ENCODE measurements at places on chromosomes 11 and 22. TPM values are rescaled to one million over a fixed set of nuclear protein-coding genes. Genes with fewer than 3 reads are reported as not detected.

Gene KREMEN1
- total RNA-seq: 7.5 TPM

Gene MRGPRX3
- total RNA-seq: not detected

Gene C11orf91
- not detected for total RNA-seq

Gene SYT9
- total RNA-seq: not detected

Gene TYR
- total RNA-seq: not detected

Gene SAA1
- 322 TPM for total RNA-seq

Gene ANO5
- total RNA-seq: 9.0 TPM

DNA sequence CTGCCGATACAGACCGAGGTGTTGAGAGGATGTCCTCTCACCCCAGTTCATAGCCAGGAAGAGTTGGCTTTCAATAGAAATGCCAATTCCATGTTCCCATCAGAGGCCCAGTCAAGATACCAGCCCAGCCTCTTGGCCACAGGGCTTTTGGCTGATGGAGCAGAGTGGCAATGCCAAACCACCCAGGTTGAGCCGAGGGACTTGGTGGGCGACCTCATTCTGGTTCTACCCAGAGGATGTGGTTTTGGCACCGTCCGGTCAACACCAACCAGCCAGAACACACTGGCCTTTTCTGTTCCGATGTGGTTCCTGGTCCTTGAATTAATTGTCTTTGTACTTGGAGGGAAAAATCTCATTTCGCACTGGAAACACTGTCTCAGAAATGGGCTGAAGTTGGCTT lies 60.5 kb downstream of the COMMD9 start:
- DNase-seq: no peak

DNA sequence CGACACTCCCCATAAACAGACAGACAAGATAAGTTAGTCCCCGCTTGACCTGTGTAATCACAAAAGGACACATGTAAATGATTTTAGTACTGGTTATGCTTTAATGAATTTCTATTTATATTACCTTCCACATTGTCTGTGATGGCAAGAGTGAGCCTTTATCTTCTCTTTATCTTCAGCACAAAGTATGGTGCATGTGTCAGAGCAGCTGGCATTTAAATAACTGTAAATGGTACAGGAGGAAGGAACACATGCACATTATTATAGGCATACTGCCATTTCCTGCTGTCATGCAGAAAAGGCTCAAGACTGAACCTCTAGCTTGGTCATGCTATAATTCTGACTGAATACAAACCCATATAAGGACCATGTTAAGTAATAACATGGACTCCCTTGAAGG lies 1342.7 kb upstream of the TENM4 start:
- no peak for DNase-seq

DNA sequence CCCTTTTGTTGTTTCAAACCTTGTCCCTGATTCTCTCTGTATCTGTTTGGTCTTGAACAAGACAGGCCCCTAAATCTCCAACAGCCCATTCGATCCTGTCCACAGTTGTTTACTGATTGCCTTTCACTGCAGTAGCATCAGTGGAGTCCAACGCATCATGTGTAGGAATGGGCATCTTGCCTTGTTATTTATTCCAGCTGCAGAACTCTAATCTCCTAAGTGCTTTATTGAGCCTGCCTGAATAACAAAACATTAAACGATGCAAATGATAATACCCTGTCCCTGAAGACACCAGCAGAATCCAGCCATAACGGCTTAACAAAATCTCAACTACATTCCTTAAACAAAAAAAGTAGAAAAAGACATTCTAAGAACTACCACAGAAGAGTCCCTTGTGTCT lies 50.1 kb downstream of the SLC35F2 start:
- DNase-seq: no peak

GRCh38 chr11:134569195-134569594 lies 157.2 kb upstream of the B3GAT1 start:
- no peak for DNase-seq

GRCh38 chr11:117181586-117182550 lies 3.3 kb downstream of the SIDT2 start:
- no peak for DNase-seq

- no peak for DNase-seq
Measured at GRCh38 chr11:121672630-121673487, 220.1 kb upstream of the SORL1-AS1 start.

- no peak for DNase-seq
Measured at GRCh38 chr11:4580124-4580523, 1.4 kb upstream of the OR52I2 start.

GRCh38 chr11:110948112-110948511 lies 235.9 kb upstream of the ARHGAP20 start:
- no peak for DNase-seq

GRCh38 chr22:40805699-40806203 lies 13.4 kb downstream of the SLC25A17 start:
- DNase-seq: peak; percentile 62

DNA sequence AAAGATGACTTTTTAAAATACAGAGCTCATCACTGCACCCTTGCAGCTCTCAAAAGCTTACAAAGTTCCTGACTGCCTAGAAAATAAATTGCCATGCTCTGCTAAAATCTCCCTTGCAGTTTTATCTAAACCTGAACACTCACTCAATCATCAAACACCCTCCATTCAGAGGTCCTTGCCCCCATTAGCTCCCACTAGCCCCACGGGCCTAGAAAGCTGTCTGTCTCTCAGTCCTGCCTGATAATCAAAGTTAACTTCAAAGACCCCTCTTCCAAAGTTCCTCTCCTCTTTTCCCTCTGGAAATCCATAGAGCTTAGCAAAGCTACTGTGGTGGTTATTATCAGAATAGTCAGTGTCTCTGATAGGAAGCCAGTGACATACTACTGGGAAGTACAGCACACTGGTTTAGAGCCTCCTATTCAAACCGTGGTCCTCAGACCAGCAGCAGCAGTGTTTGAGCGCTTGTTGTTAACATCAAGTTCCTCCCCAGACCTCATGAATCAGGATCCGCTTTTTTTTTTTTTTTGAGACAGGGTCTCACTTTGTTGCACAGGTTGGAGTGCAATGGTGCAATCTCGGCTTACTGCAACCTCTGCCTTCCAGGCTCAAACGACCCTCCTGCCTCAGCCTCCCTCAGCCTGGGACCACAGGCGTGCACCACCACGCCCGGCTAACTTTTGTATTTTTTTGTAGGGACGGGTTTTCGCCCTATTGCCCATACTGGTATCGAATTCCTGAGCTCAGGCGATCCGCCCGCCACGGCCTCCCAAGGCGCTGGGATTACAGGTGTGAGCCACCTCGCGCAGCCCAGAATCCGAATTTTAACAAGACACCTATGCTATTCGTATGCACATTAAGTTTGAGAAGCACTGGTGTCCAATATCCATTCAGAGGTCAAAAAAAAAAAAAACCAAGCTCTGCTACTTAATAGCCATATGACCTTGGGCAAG lies 1.2 kb downstream of the NDUFC2 start:
- no peak for DNase-seq

DNA sequence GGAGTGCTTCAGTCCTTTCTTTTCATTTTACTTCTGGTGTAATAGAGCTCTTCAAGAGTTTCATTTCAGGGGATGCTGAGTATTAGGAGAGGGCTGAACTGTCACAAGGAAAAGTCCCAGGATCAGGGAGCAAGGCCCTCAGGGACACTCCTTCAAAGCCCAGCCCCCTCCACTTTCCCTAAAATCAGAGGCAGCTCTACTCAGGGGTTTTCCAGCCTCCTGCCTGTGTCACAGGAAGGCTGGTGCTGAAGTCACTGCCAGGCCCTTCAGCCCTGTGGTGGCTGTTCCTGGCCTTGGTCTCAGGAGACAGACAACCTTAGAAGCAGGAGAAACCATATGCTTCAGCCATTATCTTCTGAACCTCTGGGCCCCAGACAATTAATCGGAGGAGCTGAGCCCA lies 36.4 kb upstream of the KIRREL3 start:
- no peak for DNase-seq

DNA sequence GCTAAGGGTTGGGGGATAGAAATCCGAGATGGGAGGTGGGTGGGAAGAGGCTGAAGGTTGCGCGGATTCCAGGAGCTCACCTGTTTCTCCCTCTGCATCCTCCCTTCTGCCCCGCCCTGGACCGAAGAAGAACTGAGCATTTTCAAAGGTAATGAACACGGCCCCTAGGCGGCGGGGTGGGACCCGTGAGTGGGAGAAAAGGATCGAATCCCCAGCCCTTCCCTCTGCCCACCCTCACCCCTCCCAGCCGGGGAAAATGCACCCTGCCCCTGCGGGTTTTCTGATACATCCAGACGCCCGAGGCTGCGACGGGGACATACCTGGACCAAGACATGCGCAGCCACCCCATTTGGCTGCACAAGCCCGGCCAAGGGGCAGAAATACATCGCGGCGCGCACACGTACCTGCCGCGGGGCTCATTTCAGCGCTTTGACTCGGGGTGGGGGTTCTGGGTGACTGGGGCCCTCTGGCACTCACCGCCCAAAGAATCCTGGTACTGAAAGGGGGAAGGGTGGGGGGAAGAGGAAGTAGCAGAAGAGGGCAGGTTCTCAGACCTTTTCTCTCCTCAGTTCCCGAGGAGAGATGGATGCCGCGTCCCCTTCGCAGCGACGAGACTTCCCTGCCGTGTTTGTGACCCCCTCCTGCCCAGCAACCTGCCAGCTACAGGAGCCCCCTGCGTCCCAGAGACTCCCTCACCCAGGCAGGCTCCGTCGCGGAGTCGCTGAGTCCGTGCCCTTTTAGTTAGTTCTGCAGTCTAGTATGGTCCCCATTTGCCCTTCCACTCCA lies 6.0 kb downstream of the VSIG2 start:
- DNase-seq: no peak

GRCh38 chr22:38401336-38402084 lies 53.5 kb downstream of the KCNJ4 start:
- no peak for DNase-seq

DNA sequence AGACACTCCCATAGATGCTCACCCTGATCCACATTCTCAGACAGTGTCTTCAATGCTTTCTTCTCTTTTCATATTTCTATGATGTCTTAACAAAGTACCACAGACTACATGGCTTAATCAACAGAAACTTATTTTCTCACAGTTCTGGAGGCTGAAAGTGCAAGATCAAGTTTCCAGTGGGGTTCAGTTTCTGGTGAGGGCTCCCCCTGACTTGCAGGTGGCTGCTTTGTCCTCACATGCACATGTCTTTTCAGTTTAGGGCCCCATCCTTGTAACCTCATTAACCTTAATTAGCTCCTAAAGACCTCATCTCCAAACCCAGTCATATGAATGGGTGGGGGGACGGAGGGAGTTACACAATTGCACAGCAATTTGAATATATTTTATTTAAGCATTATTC lies 335.8 kb downstream of the AASDHPPT start:
- no peak for DNase-seq

DNA sequence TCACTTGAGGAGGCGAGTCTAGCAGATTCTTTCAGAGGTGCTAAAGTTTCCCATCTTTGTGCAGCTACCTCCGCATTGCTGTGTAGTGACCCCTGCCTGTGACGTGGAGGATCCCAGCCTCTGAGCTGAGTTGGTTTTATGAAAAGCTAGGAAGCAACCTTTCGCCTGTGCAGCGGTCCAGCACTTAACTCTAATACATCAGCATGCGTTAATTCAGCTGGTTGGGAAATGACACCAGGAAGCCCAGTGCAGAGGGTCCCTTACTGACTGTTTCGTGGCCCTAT lies 8.9 kb upstream of the SAMM50 start:
- no peak for DNase-seq

DNA sequence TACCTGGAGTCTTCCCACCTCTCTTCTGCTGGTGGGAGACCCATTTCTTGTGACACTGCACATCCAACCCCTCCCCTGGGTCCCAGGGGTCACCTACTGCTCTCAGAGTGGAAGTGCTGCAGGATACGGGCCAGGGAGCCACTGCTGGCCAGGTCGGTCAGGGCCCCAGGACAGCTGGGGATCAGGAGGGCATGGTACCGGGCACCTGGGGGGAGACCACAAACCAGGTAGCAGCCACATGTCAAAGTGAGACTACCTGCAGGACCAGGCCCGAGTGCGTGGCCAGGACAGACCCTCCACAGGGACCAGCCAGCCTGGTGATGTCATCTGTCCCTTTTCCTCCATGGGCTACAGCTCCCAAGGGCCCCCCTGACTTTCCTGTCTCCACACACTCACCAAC lies 3.9 kb downstream of the GATD1 start:
- no peak for DNase-seq

GRCh38 chr11:36012455-36012854 lies 68.6 kb downstream of the LDLRAD3 start:
- no peak for DNase-seq

GRCh38 chr11:67571443-67571842 lies 12.2 kb upstream of the GSTP1 start:
- no peak for DNase-seq

- DNase-seq: peak; percentile 34
Measured at GRCh38 chr11:32658639-32659406, 75.2 kb downstream of the EIF3M start.

GRCh38 chr22:46712288-46712687 lies 25.8 kb downstream of the CERK start:
- no peak for DNase-seq

- peak; percentile 96 for DNase-seq
Measured at GRCh38 chr11:64003807-64004589, 17.8 kb downstream of the OTUB1 start.

DNA sequence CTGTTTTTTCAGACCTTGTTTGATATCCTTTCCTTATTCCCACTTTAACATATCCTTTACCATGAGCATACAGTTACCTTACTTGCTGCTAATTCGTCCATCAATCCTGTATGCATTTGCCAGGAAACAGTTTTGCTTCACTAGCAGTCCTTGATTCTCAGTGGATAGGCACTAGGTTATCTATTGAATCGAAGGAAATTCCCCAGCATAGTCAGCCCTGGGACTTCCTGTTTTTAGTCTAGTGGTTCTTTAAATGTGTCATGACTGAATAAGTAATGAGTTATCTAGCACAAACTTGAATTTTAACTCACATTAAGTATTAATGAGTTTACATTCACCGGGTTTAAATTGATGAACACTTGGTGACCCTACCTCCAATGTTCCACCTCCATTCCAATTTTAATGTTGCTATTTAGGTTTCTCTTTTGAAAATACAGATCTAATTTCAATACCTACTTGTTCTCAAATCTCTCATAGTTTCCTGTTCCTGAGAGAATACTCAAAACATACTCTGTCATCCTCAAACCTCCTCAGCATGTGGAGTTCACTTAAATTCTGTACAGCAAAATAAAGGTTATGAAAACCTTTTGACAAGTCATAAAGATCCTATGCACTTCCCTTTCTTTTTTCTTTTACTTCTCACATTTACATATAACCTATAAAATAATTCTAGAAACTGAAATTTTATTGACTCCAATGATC lies 1375.1 kb upstream of the TENM4 start:
- peak; percentile 83 for DNase-seq

DNA sequence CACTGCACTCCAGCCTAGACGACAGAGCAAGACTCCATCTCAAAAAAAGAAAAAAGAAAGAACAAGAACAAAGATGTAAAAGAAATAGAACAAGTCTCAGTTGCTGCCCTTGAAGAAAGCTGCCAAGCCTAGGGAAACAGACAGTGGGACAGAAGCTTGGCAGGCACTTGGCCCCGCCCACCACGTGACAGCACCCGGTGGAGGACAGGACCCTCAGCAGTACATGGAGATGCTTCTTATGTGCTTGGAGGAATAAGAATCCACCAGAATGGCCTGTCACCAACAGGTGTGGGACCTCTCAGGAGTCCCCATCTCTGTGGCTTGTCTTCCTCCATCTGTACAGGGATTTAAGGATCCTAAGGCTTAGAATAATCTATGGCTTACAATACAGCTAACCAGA lies 7.6 kb upstream of the TMPRSS6 start:
- DNase-seq: no peak

GRCh38 chr11:62004473-62004872 lies 37.0 kb upstream of the FTH1 start:
- DNase-seq: peak; percentile 62

Data from renal cortical epithelial cell (primary cell).